ENCODE measurements at places on chromosomes 4 and X.

GRCh38 chr4:123353656-123354055 is 42.9 kb upstream of the SPRY1 start:
- no peak for DNase-seq

- DNase-seq = no peak
Observed at GRCh38 chr4:150746156-150746555, 164.2 kb downstream of the MAB21L2 start.

DNA sequence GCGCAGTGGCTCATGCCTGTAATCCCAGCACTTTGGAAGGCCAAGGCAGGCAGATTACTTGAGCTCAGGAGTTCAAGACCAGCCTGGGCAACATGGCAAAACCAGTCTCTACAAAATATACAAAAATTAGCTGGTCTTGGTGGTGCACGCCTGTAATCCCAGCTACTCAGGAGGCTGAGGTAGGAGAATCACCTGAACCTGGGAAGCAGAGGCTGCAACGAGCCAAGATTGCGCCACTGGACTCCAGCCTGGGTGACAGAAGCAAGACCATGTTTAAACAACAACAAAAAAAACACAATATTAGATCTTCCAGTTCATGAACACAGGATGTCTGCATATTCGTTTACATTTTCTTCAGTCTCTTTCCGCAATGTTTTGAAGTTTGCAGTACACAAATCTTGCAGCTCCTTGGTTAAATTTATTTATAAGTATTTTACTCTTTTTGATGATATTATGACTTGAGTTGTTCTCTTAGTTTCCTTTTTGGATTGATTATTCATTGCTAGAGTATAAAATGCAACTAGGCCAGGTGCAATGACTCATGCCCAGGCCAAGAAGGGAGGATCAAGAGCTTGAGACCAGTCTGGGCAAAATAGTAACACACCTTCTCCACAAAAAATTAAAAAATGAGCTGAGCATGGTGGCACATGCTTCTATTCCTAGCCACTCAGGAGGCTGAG is 30.4 kb upstream of the ABCG2 start:
- no peak for DNase-seq

DNA sequence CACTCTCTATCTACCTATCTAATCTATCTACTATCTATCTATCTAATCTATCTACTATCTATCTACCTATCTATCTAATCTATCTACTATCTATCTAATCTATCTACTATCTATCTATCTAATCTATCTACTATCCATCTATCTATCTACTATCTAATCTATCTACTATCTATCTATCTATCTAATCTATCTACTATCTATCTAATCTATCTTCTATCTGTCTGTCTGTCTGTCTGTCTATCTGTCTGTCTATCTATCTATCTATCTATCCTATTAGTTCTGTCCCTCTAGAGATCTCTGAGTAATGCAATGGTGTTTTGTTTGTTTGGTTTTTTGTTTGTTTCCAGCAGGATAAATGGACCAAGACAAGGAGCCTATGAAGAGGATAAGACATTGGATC is 9.4 kb upstream of the ASMTL start:
- DNase-seq = no peak

- no peak for DNase-seq
Observed at GRCh38 chr4:158170691-158171561, 1.9 kb downstream of the GASK1B start.

GRCh38 chr4:25687773-25688172 is 32.1 kb downstream of the SLC34A2 start:
- DNase-seq = no peak

DNA sequence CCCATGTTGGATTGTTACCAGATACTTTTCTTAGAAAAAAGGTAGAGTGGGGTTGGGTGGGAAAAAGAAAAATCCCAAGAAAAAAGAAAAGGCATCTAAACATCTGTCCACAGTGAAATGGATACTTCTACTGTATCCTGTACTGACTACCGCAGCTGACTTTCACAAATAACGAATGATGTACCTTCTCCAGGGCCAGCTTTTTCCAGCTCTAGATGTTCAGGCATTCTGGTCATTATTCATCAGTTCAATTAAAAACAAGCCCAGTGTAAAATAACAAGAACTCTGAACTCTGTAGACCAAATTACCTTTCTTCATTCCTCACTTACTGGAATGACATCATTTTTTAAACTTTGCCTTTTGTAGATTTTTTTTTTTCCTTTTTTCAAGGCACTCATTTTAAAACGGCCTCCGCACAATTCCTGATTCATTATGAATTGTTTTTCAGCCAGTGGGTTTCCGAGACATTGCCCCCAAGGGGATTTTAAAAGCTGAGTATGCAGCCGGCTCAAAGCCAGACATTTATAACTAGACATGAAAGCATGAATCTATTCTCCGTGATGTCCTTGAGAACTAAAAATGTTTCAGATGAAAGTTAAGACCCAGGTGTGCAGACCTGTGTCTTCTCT is 113.5 kb downstream of the PRKX start:
- DNase-seq = no peak

DNA sequence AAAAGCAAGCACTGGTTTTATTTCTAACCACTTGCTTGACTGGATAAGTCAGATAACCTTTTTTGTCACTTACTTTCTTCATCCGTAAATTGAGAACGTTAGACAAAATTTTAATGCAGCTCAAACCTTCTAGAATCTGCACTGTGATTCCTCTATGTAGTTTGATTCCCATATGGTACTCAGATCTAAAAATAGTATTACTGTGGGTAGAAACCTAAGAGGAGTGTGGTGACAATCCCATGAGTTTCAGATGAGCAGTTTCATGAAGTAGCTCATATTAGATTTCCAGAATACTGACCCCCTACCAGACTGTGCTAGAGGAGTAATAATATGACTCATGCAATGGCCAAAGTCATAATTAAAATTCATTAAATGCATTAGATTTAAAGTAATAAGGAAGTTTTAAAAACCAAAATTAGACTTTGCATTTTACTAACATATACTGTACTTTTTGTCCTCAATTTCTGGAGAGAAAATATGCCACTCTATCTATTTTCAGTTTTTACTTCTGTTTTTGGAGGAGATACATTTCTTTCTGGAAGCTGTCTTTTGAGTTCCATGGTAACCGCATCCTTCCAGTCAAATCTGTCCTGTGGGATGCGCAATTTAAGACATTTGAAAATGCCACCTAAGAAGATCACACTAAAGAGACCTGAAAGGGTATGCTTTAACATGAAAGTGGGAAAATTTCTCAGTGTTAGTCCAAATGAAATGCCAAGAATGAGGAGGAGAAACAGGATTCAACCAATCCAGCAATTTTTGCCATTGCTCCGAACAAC is 64.1 kb upstream of the GPM6A start:
- DNase-seq = no peak

DNA sequence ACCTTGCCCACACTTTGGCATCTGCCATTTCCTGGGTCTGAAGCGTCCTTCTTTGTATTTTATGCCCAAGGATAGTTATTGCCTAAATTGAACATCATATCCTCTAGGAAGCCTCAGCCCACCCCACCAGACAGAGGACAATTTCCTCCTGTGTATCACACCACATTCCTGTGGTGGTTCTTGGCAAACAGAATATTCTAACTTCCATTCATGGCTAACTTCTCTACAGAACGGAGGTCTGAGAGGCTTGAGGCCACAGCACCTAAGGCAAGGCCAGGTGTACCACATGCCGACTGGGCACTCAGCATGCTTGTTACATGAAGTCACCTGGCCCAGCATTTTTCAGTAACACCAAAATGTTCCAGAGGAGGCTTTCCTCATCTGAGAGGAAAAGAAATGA is 42.4 kb downstream of the CD99L2 start:
- no peak for DNase-seq

DNA sequence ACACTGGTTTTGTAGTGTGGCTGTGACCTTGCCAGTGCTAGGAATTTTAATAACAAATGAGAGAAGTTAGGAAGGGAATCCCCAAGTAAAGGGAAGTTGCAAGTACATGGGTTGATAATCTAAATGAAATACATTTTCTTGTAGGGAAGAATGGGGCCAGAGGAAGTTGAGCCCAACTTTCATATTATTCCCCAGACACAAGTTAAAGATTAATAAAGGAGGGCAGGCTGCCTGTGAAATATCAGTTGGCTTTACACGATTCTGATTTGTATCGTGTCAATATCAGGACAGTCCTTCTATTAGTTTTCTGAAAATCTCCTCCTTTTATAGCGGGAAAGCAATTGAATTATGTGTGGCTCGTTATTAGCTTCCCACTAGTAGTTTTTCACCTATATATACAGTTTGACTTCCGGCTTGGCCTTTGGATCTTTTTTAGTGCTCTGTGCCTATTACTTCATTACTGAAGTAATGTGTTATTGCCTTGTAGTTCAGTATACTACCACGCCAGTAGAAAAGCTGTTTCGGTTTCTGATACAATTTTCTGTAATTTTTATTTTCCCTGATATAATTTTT is 1.7 kb downstream of the PDLIM5 start:
- DNase-seq = no peak

DNA sequence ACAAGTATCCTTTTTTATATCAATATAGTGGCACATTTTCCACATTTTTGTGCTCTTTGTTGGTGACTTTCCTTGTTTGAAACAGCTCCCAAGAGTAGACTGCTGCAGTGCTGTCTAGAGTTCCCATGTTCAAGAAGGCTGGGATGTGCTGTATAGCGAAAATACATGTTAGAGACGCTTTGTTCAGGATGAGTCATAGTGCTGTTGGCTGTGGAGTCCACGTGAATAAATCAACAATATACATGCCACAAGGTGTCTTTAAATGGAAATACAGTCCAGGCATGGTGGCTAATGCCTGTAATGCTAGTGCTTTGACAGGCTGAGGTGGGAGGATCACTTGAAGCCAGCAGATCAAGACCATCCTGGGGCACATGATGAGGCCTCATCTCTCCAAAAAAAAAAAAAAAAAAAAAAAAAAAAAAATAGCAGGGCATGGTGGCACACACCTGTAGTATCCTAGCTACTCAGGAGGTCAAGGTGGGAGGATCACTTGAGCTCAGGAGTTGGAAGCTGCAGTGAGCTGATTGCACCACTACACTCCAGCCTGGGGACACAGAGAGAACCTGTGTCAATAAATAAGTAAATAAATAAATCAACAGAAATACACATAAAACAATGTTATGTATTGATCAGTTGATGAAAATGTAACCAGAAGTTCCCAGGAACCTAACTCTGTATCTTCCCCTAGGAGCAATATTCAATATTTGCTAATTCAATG is 256.8 kb upstream of the STS start:
- DNase-seq = no peak

DNA sequence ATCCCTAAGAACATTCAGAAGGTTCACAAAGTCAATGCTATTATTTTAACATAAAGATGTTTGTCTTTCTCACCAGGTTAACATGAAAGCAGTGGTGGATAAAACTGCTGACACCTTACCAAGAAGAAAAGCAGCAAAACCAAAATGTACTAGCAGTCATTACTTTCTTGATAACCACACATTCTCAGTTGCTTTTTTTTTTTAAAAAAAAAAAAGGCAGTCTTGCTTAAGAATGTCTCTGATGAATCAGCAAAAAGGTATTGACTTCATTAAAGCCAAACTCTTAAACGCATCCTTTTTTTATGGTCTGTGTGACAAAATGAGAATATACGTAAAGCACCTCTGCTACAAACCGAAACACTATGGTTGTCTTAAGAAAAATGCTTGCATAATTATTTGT is 31.9 kb downstream of the CDKL2 start:
- no peak for DNase-seq

DNA sequence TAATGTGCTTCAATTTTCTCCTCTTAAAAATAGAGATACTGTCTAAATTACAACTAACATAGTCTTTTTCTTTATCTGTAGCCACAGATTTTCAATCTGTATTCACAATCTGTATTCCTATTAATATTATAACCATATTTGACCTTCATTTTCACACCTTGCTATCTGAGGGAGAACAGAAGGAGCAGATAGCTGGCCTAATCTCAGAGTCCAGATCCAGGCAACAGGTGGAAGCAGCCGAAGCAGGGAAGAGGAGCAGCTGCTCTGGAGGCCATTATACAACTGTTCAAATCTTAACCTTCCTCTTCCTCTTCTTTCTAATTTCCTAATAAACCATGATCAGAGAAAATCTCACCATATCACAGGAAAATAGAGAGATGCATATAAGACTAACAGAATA is 14.2 kb downstream of the SEPSECS start:
- no peak for DNase-seq

DNA sequence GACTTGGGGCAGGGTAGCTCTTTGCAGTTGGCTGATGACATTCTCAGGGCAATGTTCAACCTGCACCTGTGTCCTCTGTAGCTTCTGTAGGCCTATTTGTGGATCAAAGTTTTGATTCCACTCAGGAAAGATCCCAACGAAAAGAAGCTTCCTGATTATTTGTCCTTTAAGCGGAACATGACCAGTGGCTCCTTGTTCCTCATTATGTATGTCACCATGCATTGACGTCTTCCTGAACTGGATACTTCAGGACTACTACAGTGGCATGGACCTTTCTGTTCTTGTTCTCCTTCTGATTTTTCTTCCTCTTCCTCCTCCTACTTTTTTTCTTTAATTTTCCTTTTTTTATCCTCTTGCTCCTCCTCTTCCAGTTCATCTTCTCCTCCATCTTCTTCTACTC is 62.4 kb downstream of the NBDY start:
- DNase-seq = no peak

GRCh38 chrX:46627711-46628419 is 54.3 kb downstream of the CHST7 start:
- no peak for DNase-seq

DNA sequence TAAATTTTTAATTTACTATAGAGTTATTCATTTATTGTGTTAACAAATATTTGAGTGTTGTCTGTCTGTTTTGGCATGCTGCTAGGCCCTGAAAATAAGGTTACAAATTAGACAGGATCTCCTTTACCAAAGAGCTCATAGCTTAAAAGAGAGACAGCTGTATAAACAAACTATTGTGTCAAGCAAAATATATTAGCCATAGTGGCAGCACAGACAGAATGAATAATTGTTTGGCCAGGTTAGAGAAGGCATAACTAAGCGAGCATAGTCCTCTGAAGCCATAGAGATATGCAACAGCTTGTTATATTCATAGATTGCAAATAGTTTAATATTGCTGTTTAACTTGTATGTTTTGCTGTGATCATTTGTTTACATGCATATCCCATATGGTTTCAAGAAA is 66.7 kb upstream of the NDUFC1 start:
- DNase-seq = no peak

DNA sequence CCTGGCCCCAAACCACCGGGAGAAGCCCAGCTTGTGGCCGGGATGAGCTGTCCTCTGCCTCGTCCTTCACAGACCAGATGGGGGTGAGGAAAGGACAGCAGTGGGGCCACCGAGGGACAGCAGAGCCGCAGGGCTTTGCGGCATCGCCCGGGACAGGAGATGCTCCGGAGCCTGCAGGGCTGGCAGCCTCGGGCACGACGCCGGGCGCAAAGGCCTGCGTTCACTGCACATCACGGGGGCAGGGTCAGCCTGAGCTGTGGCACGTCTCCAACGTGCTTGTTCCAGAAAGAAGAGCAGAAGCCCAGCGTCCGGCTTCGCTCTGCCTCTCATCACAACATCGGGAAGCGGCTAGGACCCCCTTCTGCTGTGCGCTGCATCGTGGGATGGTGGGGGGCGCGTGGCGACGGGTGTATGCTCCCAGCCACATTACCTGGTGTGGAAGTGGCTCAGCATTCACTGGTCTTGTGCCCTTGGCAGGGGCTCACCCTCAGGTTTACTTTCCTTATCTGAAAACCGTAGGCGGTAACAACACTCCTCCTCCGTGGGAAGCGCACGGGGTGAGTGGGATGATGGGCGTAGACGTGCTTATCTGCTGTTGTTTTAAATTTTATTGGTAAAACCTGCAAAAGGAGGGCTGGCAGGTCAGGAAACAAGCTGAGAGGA is 7.4 kb downstream of the TADA2B start:
- DNase-seq = no peak
